ENCODE measurements at places on chromosomes 1 and 21. TPM values are rescaled to one million over a fixed set of nuclear protein-coding genes. Genes with fewer than 3 reads are reported as not detected.

Gene PLD5
- not detected for total RNA-seq

Gene HIVEP3
- 0.87 TPM for total RNA-seq

Gene KCNH1
- total RNA-seq = not detected

Gene FNDC10
- not detected for total RNA-seq

Gene RGSL1
- 0.22 TPM for total RNA-seq

Gene CDA
- not detected for total RNA-seq

Gene PHC2
- total RNA-seq = 54.3 TPM

Gene RIPK4
- total RNA-seq = not detected

Gene NTNG1
- total RNA-seq = not detected

Gene S100A7A
- not detected for total RNA-seq

Gene ADGRL2
- total RNA-seq = not detected
